CD14-positive monocyte (primary cell): ENCODE measurements at places on chromosomes 1 and 21.

- DNase-seq = no peak
Observed at GRCh38 chr1:1204425-1204920, 1.9 kb downstream of the TNFRSF18 start.

DNA sequence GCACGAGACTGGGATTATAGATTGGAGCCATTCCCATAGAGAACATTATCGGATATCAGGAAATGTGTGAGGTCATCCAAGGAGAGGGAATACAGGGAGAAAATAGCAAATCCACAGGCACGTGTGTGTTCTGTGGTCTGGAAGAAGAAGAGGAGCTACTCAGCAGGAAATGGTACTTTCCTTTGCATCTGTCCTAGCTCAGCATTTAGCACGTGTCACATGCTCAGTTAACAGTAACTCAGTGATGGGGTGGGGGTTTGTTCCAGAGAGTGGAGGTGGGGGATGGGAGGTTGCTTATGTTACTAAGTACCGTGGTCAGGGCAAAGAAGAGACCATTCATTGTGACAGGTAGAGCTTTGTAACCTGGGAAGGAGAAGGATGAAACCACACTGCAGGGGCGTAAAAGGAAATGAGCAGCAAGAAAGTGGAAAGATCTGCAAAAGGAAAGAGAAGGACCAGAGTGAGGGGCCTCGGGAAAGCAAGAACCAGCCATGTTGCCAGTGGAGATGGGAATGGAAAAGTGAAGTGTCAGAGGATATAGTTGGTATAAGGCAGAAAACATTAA lies 100.4 kb downstream of the ATP5PO start:
- no peak for DNase-seq

DNA sequence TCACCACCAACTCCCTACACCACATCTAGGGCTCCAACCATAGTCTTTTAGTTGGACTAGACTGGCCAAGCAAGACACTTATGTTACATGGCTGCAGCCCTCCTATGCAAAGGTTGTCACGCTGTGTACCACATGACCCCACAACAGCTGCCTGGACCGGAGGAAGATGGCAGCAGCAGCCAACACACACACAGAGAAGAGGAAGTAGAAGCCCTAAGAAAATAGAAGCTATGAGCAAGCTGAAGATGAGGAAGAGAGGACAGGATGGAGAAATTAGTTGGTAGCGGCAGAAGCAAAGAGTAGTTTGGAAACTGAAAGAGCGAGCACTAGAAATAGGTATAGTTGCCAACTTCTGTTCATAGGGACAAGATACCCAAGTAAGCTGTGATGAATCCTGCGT lies 60.8 kb upstream of the RALGPS2 start:
- DNase-seq = peak; percentile 15

DNA sequence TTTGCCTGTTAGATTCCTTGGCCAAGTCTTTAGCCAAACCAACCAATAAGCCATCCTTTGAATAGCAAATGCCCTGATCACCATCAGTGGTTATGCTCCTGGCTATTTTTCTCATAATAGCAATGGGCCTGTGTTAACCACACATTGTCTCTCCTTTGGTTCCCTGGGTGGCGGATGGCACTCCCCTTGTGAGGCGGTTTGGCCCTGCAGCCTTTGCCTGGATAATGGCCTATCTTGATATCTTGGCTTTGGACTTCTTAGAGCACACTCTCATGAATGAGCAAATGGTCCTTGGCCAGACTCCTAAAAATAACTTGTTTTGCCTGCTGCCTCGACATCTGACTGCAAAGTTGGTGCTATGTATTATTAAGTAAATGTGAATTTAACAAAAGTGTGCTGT lies 22.4 kb upstream of the ZBTB18 start:
- DNase-seq = no peak

- DNase-seq = no peak
Observed at GRCh38 chr1:19426294-19427086, 58.8 kb downstream of the CAPZB start.

- DNase-seq = no peak
Observed at GRCh38 chr1:230218667-230219066, 151.6 kb downstream of the GALNT2 start.

- DNase-seq = no peak
Observed at GRCh38 chr1:166843769-166844596, 4.7 kb downstream of the POGK start.

- no peak for DNase-seq
Observed at GRCh38 chr1:18855573-18855972, 3.9 kb downstream of the TAS1R2 start.

DNA sequence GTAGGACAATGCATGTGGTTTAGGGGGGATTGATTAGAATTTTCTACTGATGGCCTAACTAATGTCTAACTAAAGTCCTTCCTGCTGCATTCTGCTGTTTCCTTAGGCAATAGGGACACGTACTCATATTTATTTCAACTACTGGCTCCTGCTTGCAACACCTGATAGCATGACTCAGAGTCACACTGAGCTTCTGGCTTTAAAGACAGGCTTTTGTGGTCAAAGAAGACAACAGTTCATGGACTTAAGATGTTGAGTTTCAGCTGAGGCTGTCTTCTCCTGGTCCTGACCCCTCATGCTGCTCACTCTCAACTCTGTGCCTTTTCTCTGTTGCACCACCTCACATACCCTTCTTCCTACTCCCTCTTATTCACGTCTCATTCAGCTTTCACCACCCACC lies 29.1 kb upstream of the TRABD2B start:
- no peak for DNase-seq

- no peak for DNase-seq
Observed at GRCh38 chr21:30444204-30444603, 4.1 kb downstream of the KRTAP15-1 start.

- DNase-seq = no peak
Observed at GRCh38 chr1:176051402-176051801, 155.7 kb downstream of the COP1 start.

DNA sequence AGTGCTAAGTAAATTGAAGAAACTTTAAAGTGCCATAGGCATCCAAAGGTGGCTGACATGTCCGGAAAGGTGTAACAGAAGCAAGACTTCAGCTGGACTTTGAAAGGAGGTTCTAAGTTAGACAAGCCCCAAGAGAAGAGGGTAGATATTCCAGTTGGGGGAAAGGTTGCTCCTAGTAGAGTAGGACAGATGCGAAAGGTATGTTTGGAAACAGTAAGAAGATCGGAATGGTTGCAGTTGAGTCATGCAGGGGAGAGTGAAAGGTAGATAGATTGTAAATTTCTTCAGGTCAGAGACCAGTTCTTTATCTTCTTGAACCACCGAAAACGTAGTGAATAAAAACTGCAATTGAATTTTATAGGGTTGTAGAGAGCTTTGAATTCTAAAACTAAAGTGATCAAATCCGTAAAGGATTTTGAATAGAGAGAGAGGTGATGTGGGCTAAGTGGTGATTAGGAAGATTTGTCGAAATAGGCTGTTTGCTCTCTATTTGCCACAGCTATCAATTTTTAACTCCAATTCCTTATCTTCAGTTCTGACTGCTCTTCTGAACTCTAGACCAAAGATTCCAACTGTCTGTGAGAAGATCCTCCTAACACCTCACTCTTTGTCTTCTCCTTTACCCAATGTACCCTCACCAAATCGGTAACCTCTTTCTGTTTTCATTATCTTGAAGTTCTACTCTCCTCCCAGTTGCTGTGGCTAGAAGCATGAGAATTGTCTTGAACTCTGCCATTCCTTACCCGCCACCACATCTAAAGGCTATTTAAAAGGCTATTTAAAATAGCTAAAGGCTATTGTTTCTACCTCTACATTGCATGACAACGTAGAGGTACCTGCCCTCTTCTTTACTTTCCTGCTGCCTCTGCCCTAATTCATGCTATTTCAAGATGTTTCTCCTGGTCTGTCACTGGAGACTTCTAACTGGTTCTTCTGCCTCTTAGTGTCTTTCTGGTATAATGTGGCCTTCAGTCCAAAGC lies 16.7 kb downstream of the MACF1 start:
- DNase-seq = no peak

DNA sequence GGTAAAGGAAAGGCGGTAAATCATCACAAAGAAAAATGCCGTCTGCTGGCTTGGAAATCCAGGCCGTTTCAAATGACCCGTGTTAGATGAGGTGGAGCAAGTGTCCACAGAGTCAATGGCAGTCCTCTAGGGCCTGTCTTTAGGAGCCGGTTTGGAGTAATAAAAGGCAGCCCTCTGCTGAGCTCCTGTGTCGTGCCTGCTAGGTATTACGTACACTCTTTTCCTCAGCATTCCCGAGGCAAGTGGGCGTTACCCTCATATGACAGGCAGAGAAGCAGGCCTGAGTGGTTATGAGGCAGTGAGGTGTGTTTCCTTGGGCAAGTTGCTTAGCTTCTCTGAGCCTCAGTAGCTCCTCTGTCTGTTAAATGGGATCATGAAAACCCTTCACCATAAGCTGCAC lies 7.7 kb downstream of the NENF start:
- no peak for DNase-seq

GRCh38 chr1:111361761-111362160 lies 65.8 kb downstream of the OVGP1 start:
- DNase-seq = no peak

- DNase-seq = no peak
Observed at GRCh38 chr1:32761936-32762335, 55.2 kb downstream of the YARS1 start.

DNA sequence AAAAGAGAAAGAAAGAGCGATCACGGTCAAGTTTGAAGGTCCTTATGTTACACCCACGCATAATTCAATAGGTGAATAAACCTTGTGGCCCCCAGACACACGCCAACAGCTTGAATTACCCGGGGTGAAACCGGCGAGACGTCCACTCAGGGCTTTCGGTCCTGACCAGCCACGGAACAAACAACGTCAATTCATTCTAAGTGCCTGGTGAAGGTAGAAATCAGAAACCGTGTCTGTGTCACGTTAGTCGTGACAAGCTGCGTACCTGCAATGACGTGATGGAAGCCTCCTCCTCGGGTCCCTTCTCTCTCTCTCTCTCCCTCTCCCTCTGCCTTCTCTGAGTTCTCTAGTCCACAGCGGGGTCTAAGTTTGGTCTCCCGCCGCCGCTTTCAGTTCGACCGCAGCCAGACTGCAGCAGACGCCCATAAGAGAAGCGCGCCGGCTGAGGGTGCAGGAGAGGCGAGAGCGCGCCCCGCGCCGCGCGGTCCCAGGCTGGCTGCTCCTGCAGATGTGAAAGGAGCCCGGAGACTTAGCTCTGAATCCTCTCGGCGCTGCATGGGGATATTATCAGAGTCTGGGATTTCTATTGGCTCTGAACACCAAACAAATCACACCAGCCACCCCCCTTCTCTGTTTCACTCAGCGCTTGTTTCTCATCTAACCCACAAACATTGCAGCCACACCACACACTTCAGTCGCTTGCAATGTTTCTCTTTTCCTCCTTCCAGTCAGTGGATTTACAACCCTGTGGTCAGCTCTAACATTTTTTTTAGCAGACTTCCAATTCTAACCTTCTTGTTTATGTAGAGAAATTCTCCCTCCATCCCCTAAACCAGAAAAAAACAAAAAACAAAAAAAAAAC lies at the start of gene GREM2:
GREM2 (minus strand) TSS at position 537 of the 862 bp plus-strand sequence. CDS start 118,680 bp downstream, outside the sequence.
- no peak for DNase-seq

- DNase-seq = peak; percentile 65
Observed at GRCh38 chr1:198919667-198920398, 281.0 kb downstream of the PTPRC start.

DNA sequence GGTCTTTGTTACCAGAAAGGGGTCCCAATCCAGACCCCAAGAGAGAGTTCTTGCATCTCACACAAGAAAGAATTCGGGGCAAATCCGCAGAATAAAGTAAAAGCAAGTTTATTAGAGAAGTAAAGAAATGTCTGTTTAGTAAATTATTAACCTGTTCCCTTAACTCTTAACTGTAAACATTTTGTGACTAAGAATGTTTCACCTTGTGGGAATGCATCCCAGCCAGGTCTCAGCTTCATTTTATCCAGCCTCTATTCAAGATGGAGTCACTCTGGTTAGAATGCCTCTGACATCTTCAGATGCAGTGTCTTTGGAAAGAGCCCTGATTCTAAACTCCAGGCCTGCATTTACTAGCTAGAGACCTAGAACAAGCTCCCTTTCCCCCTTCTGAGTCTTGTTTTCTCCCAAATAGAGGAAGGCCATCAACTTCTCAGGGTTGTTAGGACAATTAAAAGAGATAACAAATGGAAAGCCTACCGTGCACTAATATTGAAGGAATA lies 4.5 kb upstream of the FABP3 start:
- DNase-seq = no peak

- no peak for DNase-seq
Observed at GRCh38 chr1:229116114-229116513, 154.8 kb upstream of the RAB4A start.

GRCh38 chr1:81179242-81179641 lies 621.5 kb upstream of the ADGRL2 start:
- no peak for DNase-seq
